ENCODE measurements at places on chromosomes 1 and 21. TPM values are rescaled to one million over a fixed set of nuclear protein-coding genes. Genes with fewer than 3 reads are reported as not detected.

- H3K4me3 ChIP-seq, result no peak overlapping the region
- no peaks in the 10 kb centered on the region for H3K27me3 ChIP-seq
- peaks cover 17% of the 10 kb centered on the region for H3K4me1 ChIP-seq
- no peaks in the 10 kb centered on the region for H3K36me3 ChIP-seq
Observed at GRCh38 chr1:161866241-161866640, 100.1 kb downstream of the ATF6 start.

- no peak for DNase-seq
- H3K4me3 ChIP-seq, result no peak overlapping the region
- no peak overlapping the region for H3K27ac ChIP-seq
- H3K27me3 ChIP-seq, result no peaks in the 10 kb centered on the region
- H3K4me1 ChIP-seq, result no peaks in the 10 kb centered on the region
- H3K36me3 ChIP-seq, result no peaks in the 10 kb centered on the region
Observed at GRCh38 chr1:46528297-46528955, 23.0 kb downstream of the KNCN start.

DNA sequence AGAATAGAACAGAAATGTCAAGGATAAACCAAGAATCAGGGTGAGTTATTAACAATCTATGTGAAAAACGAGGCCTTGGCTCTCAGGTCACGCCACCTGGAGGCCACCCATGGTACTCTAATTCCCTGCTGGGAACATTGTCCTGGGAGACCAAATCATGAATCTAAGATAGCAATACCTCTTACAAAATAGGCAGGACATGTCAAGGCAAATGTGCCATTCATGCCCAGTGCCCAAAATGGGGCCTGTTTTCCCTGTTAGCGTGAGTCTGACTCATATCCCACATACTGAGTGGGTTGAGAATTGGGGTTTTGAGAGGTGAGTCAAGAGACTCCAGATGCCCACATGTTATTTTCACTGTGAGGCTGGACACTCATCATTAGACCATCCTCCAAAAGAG is 380.8 kb downstream of the HHIPL2 start:
- DNase-seq, result peak; percentile 49
- no peak overlapping the region for H3K27ac ChIP-seq
- no peaks in the 10 kb centered on the region for H3K4me1 ChIP-seq
- no peaks in the 10 kb centered on the region for H3K36me3 ChIP-seq
- no peak overlapping the region for H3K4me3 ChIP-seq

DNA sequence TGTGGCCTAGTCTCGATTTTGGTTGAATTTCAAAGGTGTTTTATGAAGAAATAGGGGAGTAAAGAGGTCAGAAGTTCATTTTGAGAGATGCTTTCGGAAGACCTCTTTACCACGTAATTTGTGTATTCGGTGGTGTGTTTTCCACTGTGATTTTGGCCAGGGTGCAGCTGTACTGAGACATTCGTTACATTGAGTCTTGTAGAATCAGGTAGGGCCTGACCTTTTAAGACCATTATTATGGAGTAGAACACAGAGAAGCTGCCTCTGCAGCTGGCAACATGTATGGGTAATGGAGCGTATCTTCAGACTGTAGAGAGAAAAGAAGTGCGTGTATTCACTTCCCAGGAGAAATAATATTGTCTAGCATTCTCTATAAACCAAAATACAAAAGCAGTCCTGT is 326.5 kb downstream of the PDE4B start:
- H3K4me1 ChIP-seq, result no peaks in the 10 kb centered on the region
- no peaks in the 10 kb centered on the region for H3K36me3 ChIP-seq
- H3K27ac ChIP-seq, result no peak overlapping the region
- H3K4me3 ChIP-seq, result no peak overlapping the region
- no peaks in the 10 kb centered on the region for H3K27me3 ChIP-seq

GRCh38 chr1:205236951-205237475 is 9.3 kb downstream of the TMCC2 start:
- H3K27me3 ChIP-seq, result no peaks in the 10 kb centered on the region
- no peaks in the 10 kb centered on the region for H3K4me1 ChIP-seq
- no peak for DNase-seq
- H3K27ac ChIP-seq, result no peak overlapping the region

DNA sequence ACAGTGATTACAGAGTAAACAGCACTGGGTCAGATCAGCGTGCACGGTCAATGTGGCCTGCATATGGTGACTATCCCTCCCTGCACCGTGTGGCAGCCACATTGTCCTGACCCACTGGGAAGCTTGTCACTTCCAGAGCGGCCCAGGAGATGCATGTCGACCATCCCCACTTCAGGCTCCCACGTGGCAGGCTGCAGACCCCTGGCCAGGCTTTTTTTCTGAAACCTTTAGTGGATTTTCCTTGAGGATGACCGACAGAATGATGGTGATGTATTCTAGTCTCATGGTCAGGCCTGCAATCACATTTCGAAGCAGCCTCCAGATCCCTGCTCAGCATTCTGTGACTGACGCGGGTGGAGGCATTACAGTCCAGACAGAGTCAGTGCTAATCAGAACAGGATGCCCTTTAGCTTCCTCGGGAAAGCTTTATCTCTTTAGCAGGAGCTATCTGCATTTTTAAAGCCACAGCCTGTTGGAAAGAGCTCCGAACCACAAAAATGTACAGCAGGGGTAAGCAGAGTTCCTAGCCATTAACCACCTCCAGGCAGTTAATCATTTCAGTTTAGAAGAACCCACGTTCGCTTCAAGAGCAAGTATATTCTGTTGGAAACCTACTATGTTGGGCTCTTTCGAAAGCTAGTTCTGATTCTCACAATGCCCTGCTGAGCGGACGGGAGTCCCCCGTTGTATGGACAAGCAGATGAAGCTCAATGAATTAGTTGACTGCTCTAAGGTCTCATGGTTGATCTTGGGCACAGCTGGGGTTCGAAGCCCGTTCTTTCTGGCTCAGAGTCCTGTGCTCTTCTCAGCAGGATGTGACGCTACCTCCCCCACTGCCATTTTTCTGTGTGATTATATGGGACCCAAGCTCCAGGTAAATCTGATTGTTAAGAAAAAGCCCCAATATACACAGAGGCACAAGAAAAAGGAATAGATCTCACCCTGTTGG is 56.5 kb downstream of the IRF2BP2 start:
- DNase-seq, result no peak
- peaks cover 12% of the 10 kb centered on the region for H3K4me1 ChIP-seq
- no peak overlapping the region for H3K4me3 ChIP-seq
- no peaks in the 10 kb centered on the region for H3K36me3 ChIP-seq
- no peaks in the 10 kb centered on the region for H3K27me3 ChIP-seq
- H3K27ac ChIP-seq, result peak overlapping the region; percentile 11

- no peaks in the 10 kb centered on the region for H3K36me3 ChIP-seq
- no peak overlapping the region for H3K27ac ChIP-seq
- no peaks in the 10 kb centered on the region for H3K27me3 ChIP-seq
- no peak for DNase-seq
Observed at GRCh38 chr1:175604039-175604941, 139.1 kb downstream of the TNR start.

DNA sequence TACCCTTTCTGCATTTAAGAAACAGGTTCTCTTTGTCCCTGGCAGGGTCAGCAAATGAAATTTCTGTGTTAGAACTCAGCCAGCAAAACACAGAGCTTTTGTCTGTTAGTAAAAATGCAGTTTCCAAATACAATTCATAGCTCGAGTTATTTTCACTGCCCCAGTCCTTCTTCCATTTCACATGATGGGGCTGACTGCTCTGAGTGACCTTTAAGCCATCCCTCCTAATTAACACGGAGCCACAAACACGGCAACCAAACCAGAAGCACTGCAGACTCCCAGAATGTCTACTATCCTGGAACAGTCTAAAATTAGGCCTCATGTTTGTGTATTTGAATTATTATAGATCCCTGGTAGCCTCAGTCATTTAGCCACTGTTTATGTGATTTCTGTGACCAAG is 99.1 kb upstream of the RGS4 start:
- no peak overlapping the region for H3K27ac ChIP-seq
- DNase-seq, result no peak
- no peak overlapping the region for H3K4me3 ChIP-seq
- H3K4me1 ChIP-seq, result no peaks in the 10 kb centered on the region
- no peaks in the 10 kb centered on the region for H3K27me3 ChIP-seq

DNA sequence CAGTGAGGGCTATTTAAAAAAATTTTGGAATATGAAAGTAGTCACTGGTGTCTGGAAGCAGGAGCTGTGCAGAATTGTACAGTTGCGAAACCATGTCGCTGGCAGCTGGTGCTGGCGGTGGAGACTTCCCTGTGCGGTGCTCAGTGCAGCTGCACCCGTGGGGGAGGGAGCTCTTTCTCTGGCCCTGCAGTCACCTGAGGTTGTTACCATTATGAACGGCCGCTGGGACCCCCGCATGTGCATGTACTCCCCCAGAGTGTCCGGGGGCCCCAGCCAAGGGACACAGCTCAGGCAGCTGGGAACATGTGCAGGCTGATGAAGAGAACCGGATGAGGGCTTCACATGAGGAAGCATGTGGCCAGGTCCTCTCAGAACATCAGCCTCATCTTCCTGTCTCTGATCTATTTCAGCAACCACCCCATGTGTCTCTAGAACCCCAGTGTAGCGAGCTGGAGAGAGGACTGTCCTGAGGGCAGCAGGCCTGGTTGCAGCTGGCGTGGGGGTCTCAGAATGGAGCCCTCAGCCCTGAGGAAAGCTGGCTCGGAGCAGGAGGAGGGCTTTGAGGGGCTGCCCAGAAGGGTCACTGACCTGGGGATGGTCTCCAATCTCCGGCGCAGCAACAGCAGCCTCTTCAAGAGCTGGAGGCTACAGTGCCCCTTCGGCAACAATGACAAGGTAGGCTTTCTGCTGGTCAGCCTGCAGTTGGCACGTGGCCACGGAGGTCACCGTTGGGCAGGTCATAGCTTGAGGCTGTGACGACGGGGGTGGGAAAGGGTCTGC is at the start of gene TRPM2:
Gene TRPM2 (plus strand): TSS at position 431 of the 780 bp plus-strand sequence. CDS start 80 bp downstream, at position 511.
- DNase-seq, result no peak
- no peaks in the 10 kb centered on the region for H3K36me3 ChIP-seq
- no peaks in the 10 kb centered on the region for H3K4me1 ChIP-seq
- no peak within 1 kb of the TSS for H3K4me3 ChIP-seq
- H3K27ac ChIP-seq, result peak within 1 kb of the TSS; percentile 10

GRCh38 chr21:45774291-45774690 is 130.8 kb downstream of the PCBP3 start:
- H3K27ac ChIP-seq, result no peak overlapping the region
- H3K36me3 ChIP-seq, result no peaks in the 10 kb centered on the region
- H3K4me3 ChIP-seq, result no peak overlapping the region

The C8A gene
- total RNA-seq, result not detected

Data from Caco-2 (cell line).